ENCODE measurements at places on chromosomes 12 and 14. TPM values are rescaled to one million over a fixed set of nuclear protein-coding genes. Genes with fewer than 3 reads are reported as not detected.

FGF23 gene
- not detected for total RNA-seq

GYS2 gene
- total RNA-seq = not detected

TROAP gene
- total RNA-seq = 103 TPM

ST8SIA1 gene
- not detected for total RNA-seq

TTC6 gene
- total RNA-seq = 13.4 TPM

MYO1H gene
- not detected for total RNA-seq

C14orf180 gene
- not detected for total RNA-seq

GPHB5 gene
- not detected for total RNA-seq

KLRK1 gene
- not detected for total RNA-seq

COPS7A gene
- total RNA-seq = 82.3 TPM

MAP1LC3B2 gene
- total RNA-seq = not detected

SRRM4 gene
- under 0.01 TPM for total RNA-seq

KCNC2 gene
- total RNA-seq = not detected

FAIM2 gene
- not detected for total RNA-seq

ENO2 gene
- 30.2 TPM for total RNA-seq

C12orf54 gene
- total RNA-seq = not detected

SAMD15 gene
- 1.2 TPM for total RNA-seq

GALNT8 gene
- not detected for total RNA-seq

TBX3 gene
- 89.4 TPM for total RNA-seq

RPL10L gene
- not detected for total RNA-seq

GCH1 gene
- 26.9 TPM for total RNA-seq

CCDC38 gene
- not detected for total RNA-seq

TAS2R19 gene
- not detected for total RNA-seq
